Activated naive CD8-positive, alpha-beta T cell treated with anti-CD3 and anti-CD28 coated beads for 36 hours (primary cell): ENCODE measurements at places on chromosomes 4 and X. TPM values are rescaled to one million over a fixed set of nuclear protein-coding genes. Genes with fewer than 3 reads are reported as not detected.

UGT8 gene
- total RNA-seq = 0.12 TPM

ARMCX1 gene
- 6.9 TPM for total RNA-seq

FGF13 gene
- not detected for total RNA-seq

TMEM31 gene
- total RNA-seq = not detected

HPSE gene
- total RNA-seq = 7.8 TPM

MANBA gene
- total RNA-seq = 10.0 TPM

BST1 gene
- 0.54 TPM for total RNA-seq
